ENCODE measurements at places on chromosomes 6 and 20.

DNA sequence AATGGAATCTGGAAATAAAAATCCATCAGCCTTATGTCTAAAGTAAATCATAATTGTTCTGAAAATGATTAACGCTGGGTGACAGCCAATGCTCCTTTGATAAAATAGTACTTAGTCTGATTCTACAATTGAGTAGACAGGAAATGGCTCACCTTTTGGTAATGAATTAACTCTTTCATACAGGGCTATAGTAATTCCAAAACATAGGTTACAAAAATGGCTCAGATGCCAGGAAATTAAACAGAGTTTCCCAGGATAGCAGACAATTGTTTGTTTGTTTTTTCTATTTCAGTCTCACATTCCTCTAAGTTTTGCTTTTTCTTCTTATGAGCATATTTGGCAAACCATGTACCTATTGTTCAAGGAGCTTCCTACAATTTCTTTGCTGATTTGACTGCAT is 257.2 kb upstream of the EPHA7 start:
- no peak for DNase-seq

DNA sequence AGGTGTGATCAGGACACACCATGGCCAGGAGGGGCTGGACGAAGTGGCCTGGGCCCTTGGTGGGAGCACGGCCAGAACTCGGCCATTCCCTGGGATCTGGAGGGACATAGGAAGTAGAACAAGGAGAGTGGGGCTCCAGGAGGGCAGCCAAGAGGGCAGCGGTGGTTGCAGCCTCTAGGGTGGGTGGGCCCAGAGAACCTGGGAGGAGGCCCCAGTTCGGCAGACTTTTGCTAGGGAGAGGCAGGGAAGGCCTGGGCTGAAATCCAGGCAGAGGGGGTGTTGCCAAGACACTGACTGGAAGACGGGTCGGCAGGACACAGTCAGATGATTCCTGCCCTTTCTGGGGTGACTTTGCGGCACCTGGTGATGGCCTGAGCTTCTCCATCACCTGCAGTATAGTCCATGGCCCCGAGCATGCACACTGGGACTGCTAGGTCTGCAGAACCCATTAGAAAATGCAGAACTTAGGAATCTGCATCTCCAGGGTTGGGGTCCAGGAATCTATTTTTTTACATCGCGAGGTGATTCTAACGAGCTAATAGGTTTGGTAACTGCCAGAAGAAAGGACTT is 224.8 kb downstream of the SYNDIG1 start:
- no peak for DNase-seq

- no peak for DNase-seq
These were observed 57.4 kb upstream of the TFAP2D start for GRCh38 chr6:50655848-50656453.

DNA sequence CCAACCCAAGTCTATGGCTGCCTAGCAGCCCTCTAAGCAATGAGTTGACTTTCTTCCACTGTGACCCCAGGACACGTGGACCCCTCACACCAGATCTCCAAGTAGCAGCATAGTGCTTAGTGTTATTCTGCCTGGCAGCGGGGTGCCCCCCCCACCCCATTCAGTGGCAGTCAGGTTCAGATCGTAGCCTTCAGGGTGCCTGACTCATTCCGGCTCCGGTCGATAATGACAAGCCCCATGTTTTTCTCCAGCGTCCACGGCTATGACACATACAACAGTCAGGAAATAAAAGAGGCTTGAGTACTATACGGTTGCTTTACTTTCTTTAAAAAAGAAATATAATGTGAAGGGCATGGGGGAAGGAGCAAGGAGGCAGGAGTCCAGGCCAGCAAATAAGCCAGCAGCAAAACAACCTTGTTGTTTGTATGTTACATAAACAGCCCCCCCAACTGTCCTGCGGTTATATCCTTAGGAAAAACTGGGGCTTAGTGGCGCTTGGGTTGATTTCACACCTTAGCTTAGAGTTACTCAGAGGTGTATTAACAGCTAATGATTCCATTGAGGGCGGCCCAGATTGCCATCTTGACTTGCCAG is 23.1 kb downstream of the GNAS start:
- DNase-seq = no peak

DNA sequence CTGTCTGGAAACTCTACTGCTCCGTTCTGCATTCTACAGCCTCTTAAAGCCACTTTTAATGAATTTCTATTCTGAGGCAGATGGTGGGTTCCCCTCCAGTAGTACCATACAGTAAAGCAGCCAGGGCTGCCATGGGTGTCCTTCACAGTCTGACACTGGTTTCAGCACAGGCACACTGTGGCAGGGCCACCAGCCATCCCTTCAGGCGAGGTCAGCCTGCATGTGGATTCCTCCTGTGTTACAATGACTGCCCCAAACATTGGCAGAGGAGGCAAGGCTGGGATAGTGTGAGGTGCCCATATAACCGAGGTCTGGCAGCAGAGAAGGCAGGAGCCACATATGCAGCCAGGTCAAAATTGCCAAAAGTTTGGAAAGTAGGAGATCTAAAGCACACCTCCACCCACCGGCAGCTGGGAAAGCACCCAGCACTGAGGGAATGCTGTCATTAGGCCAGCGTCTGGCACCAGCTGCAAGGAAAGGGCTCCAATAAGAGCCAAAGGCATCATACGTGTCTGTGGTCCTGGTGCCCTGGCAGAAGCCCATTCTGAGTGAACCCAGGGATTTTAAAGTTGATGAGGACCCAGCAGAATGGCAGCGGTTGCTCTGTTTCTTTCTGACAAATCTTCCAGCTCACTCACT is 24.0 kb downstream of the STK35 start:
- DNase-seq = no peak

GRCh38 chr20:53949319-53949839 is 121.0 kb downstream of the BCAS1 start:
- DNase-seq = no peak

- no peak for DNase-seq
These were observed 254.7 kb upstream of the MOCS1 start for GRCh38 chr6:40188931-40189330.

DNA sequence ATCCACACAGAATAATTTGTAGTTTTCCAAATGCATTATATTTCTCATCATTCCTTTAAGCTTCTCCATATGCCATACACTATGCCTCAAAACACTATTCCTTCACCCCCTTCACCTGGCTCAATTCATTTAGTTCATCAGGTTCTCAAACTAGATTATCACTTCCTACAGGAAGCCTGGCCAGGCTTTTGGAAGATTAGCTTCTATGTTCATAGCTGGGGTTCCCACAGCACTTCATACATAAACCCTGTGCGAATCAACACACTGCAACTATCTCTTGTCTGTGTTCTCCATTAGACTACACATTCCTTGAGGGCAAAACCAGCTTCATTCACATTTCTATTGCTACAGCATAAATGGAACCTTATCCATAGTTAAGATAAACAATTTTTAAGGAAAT is 40.5 kb upstream of the PLN start:
- no peak for DNase-seq

DNA sequence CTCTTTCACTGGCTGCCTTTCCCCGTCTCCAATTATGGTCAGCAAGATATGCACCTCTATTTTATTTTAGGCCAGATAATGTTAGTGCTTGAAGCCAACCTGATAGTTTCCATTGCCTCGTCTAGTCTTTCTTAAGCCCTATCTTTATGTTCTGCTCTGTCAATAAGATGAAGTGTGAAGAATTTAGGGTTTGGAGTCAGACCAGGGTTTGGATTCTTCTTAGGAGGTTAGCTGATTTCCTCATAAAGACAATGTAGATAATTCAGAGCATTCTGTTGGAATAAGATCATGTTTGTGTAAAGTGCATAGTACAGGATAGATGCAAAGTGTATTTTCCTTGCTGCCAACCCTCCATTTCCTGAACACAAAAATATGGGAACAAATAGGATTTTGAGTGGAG is 43.8 kb downstream of the PKIB start:
- no peak for DNase-seq

DNA sequence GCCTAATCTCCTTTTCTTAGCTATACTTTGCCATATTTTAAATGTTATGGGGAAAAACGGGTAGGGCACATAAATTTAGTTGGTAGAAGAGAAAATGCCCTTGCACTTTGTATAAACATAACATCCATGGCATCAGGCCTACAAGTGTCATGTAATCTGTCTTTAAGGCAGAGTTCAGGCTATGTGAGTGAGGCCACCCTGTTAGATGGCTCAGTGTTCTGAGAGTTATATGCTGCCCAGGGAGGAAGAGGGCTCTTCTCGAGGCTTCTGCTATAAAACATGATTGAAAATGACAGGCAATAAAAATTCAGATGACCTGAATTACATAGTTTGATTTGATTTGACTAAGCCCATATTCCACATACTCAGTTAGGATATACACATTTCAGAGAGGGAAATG is 553.6 kb upstream of the MAP3K7 start:
- no peak for DNase-seq

DNA sequence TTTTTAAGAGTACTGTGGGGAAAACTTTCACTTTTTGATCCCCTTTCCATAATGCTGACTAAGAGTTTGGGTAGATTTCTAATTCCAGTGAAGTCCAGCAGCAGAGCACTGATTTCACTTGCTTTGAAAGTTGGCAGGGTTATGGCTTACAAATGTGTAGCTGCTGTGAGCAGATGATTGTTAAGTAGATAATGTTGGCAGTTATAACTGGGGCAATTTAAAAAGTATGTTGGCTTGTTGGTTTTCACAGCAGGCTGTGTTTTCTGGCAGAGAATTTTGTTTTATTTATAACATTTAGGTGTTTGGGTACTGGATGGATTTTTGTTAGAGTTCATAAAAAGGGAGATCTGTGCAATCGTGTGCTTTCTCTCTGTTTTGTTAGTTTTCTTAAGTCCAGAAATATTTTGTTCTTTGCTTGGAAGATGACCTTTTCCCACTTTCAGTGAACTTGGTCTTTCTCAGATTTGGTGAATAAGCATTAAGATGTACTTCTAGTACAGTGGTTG is 31.4 kb downstream of the AFDN start:
- no peak for DNase-seq

GRCh38 chr6:107741191-107741680 is 82.9 kb downstream of the SCML4 start:
- DNase-seq = no peak

DNA sequence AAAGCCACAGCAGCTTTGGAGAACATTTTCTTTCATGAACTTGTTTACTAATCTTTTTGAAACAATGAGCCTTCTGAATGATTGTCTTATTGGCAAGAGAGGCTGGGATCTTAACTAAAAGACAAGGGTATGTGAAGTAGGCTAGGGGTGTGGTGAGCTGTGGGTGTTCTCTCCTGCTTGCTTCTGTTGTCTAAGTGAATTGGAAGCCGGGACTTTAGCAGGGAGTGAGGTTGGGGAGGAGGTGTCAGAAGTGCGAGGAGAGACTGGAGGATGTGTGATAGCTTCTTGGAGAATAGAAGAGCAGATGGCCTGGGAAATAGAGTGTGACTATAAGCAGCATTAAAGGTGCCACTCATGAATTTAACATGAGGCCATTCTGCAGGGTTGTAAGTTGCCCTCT is 562.8 kb downstream of the UTRN start:
- DNase-seq = no peak

- DNase-seq = no peak
These were observed 16.6 kb downstream of the ZHX3 start for GRCh38 chr20:41300886-41301285.

- no peak for DNase-seq
These were observed 85.9 kb downstream of the TRMT6 start for GRCh38 chr20:5864428-5864827.

DNA sequence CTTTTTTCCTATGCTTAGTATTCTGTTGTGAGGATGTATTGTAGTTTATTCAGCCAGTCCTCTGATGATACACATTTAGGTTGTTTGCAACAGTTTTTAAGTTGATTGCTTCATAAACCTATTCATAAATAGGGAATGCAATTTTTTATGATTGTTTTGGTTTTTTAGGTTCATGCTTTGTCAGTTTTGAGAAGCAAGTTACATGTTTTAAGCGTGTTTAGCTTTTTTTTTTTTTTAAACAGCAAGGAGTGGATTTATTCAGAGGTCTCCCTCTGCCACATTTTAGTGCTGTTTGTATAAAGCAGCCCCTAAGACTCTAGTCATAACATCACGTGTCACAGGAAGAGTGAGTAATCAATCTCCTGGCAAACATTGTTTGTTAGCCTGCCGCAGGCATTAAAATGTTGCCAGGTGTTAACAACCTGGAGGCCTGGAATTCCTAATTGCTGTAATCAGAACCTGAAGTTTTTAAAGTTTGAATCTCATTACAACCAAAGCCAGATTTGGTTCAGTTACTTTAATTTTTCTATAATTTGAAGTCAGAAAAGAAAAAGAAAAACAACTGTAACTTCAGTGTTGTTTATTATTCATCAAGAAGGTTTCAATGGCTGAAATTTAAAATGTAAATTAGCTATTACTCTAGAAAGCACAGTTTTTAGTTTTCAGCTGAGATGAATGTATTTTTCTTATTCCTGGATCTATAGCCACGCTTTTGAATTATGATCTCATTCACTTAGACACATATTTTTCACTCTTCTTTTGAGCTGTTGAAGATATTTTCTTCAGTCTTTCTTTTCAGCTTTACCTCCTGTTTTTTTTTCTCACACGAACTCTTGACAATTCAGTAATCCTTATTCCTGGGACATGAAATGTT is 59.2 kb downstream of the KCNS1 start:
- no peak for DNase-seq

DNA sequence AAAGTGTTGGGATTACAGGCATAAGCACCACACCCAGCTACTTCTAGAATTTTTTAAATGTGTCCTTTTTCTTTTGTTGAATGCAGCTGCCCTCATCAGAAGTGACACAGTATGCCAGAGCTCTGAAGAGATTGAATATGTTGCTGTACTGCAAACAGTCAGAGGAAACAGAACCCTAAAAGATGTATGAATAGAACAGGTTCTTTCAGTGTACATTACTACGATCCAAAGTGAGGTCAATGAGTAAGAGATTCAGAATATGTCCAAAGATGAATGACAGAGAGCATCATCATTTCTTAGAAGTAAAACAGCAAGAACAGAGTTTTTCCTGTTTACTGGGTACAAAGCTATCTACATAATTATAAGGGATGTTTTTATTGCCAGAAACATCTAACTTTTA is 268.5 kb downstream of the NRN1 start:
- DNase-seq = no peak

- no peak for DNase-seq
These were observed 35.1 kb upstream of the BTN3A2 start for GRCh38 chr6:26329763-26330511.

- DNase-seq = no peak
These were observed 11.5 kb upstream of the TREML4 start for GRCh38 chr6:41216616-41217015.

DNA sequence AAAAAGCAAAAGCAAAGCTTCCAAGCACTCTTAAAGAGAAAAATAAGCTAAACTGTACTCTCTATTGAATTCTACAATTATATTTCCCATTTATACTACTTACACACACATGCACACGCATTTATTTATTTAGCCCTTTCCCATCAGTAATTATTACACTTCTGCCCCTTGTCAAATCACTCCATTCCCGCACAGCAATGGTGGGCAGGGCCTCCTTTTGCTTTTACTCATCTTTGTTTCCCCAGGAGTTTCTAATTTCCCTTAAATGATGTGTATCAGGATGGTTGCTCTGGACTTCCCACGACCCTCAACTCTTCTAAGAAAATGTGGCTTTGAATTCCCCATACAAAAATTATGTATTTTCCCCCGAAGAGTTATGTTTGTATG is 19.9 kb downstream of the PXT1 start:
- DNase-seq = no peak

GRCh38 chr20:57160985-57161384 is 105.5 kb downstream of the BMP7 start:
- no peak for DNase-seq
